ENCODE measurements at places on chromosomes 11 and 22.

DNA sequence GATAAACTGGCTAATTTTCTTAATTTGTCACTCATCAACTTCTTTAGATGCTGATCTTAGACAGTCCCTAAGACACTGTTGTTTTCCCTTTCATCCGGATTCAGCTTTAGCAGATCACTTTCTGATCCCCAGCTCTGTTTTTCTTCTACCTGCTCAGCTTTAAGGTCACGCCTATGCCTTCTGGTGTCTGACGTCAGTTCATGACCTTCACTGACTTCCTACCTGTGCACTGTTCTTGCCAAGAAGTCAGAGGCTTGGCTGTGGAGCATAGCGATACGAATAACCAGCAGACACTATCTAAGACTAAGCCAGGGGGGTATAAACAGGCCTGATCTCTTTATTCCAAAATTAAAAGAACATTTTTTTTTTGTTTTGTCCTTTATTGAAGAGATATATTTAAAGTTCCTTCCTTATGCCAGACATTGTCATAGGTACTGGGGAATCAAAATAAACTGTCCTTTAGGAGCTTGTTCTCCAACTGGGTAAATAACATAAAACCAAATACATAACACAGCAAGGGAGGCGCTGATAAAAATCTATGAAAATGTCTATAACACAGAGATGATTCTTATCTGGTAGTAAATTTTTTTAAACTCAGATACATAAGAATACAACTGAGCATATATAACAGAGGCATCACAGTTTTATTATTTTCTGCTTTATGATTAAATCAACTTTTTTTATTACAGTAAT is 352.2 kb upstream of the CTSC start:
- DNase-seq: peak; percentile 18

- DNase-seq: no peak
Measured at GRCh38 chr11:119307974-119308373, 9.0 kb downstream of the MCAM start.

DNA sequence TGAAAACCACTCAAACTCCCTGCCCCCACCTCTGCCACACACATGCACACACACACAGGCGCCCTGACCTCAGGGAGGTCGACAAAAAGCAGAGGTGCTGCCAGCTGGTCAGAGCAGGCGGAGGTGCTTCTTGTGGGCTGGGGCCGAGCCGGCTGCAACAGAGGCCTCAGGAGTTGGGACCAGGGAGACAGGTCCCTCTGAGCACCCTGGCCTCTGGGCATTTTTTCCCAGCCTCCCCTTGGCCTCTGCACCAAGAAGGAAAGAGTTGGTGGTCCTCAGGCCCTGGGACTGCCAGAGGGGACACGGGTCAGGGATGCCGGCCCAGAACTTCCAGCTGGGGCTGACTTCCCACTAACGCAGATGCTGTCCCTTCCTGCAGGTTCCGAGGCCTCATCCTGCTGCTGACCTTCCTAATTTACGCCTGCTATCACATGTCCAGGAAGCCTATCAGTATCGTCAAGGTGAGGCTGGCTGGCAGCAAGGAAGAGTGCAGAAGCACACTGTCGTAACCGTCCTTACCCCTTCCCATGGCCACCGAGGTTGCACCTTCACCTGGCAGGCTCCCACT is 13.4 kb downstream of the SLC37A2 start:
- DNase-seq: no peak

- DNase-seq: no peak
Measured at GRCh38 chr11:79670882-79671281, 230.1 kb upstream of the TENM4 start.

DNA sequence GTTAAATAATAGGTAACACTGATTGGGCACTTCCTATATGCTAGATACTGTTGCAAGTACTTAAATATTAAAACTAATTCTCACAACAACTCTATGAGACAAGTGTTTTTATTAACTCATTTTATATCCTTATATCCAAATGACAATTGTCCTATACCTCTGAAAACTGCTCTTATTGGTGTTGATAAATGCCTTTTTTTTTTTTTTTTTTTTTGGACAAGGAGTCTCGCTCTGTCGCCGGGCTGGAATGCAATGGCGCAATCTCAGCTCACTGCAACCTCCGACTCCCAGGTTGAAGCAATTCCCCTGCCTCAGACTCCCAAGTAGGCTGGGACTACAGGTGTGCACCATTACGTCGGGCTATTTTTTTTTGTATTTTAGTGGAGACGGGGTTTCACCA is 41.6 kb downstream of the MRTFA start:
- DNase-seq: no peak

DNA sequence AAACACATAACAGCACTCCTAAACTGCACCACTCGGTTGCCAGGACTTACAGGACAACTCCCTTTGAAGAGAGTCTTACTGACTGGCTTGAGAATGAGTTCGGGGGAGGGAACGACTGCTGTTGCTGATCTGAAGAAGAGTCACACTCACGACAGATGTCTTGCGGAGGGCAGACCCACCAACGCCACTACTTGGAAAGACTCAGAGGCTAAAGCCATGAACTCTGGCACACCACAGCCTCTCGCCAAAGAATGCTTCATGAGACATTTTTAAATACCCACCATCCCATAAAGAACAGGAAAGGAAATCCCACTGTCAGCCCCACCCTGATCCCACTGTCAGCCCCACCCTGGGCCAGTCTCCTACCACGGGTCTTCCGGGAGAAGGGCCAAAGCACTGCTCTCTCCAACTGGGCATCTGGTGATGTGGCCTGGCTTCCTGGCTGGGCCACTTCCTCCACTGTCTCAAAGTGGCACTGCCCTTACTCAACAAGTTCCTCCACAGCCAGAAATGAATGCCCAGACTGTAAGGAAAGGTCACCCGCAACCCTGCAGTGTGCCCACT is 73.6 kb downstream of the MICAL3 start:
- no peak for DNase-seq

GRCh38 chr11:30091737-30092136 is 74.9 kb upstream of the KCNA4 start:
- DNase-seq: no peak

DNA sequence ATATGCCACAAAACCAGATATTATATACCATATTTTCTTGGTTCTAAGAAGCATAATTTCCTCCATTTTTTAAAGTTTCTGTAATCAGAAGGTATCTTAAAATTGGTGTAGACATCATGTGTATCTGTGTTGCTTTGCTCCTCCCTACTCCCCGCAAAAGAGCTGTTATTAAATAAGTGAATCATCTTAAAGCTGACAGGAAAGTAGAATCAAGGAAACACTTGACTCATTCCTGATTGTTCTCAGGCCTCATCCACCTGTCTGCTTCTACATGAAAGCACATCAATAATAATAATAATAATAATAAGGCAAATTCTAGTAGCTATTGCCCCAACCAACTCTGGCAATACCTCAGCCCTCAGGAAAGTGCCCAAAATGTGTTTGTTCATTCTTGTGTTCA is 26.2 kb upstream of the GUCY1A2 start:
- DNase-seq: no peak

GRCh38 chr22:50437511-50438304 is 37.1 kb downstream of the SBF1 start:
- DNase-seq: no peak

DNA sequence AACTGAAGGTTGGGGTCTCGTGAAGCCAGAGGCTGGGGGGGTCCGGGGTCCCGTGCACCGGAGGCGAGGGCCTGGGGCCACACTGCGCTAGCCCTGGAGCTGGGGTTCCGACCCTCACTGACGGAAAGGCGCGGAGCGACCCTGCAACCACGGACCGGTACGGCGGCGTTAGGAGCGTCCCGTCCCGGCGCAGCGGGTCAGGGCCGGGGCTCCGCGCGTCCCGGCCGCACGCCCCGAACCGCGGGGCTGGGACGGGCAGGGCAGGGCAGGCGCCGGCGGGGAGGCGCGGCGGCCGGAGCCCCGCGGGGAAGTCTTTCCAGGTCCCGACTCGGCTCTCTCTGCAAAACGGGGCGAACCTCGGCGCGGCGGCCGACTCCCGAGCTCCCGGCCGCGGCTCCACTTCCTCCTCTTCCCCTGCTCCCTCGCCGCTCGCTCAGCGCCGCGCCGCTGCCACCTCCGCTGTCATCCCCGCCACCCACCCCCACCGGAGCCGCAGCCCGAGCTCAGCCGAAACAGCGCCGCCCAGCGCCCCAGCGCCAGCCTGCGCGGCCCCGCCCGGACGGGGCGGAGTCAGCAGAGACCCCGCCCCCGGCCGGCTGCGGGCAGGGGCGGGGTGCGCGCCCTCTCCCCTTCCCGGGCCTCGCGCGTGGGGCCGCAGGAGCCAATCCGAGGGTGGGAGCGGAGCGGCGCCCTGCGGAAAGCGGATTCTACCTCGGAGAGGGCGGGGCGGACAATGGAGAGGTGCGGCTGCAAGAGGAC is at the start of gene GDPD5:
Gene GDPD5, minus strand, starts transcription at position 509 of the 759 bp plus-strand sequence. CDS start 48,206 bp downstream, outside the sequence.
- DNase-seq: peak; percentile 93

GRCh38 chr22:29342177-29342576 is 26.7 kb upstream of the RASL10A start:
- DNase-seq: no peak

DNA sequence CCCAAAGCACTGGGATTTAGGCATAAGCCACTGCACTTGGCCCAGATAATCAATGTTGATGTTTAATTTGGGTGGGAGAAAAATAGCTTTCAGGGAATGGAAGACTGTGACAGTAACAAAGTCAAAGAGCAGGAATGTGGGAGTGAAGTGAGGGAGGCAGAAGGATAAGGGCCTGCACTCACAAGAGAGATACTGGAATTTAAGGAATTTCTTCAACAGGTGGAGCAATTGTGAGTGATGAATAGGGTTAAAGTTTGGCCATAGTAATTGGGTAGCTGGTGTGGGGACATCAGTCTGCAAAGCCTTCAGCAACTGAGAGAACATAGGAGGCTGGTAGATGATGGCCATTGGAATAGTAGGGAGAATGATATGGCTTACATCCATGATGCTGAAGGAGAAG is 8.6 kb upstream of the APBB1 start:
- DNase-seq: no peak

- no peak for DNase-seq
Measured at GRCh38 chr11:2752923-2753322, 53.1 kb upstream of the KCNQ1OT1 start.

DNA sequence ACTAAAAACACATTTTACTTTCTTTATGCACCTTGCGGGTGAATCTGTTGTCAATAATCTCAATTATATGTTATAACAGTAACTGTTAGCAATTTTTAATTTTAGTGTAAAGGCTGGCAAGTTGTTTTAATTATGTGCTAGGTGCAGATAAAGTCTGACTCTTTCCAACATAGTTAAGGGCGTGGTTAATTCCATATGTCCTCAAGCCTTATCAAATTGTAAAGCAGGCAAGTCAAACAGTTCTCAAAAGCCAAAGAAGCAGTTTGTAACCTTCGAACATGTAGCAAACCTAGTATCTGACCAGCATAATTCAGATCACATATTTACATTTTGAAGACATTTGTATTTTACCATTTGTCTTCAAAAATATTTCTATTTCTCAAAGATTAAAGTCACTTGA is 29.2 kb downstream of the METTL15 start:
- no peak for DNase-seq

DNA sequence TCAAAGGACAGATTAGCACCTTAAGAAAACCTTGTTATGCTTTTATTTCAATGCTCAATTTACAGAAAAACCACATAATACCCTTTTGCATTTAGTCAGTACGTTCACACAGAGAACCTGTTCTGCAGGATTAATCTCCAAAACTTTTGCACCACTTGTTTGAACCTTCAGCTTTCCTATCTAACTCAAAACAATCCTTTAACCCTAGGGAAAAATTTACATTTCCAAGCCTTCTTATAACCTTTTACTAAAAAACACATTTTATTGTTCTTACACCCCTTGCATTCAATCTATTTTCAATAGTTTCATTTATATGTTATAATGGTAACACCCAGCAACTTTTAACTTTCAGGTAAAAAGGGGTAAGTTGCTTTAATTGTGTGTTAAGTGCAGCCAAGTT is 952.5 kb upstream of the CNTN5 start:
- DNase-seq: no peak

DNA sequence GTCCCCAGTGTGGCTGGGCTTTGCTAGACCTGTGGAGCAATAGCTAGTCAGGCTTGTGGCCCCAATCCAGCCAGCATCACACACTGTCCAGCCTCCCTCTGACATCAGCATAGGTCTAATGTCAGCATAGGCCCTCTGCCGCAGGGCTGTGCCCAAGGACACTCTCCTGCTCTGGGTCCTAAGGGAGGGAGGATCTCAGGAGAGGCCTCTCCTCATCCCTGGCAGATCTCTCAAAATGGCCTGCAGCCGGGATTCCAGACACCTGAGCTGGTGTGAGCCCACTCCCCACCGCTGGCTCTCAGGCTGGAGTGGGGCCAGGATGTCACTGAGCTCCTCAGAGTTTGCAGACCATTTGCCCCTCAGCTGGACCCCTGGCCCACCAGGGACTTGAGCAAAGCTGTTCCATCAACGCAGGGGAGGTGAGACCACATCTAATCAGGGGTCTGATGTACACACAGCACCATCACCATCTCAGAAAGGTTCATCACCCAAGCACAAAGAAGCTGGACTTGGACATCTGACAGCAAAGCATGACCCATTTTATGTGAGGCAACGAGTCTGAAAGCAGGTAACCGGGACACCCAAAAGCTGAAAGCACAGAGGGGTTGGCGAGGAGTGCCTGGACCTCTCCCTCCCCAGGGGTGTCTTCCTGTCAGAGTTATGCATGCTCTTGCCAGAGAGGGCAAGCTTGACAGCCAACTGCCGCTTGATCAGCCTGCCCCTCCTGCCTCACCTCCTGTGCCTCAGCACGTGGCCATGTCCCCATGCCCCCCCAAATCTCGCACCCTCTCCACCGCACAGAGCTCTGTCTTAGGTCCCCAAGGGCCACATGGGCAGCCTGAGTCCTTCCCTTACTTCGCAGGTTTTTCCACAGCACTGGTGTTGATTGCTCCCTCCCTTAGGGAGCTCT is 69.7 kb upstream of the SEPTIN5 start:
- DNase-seq: no peak

- DNase-seq: no peak
Measured at GRCh38 chr11:14370496-14370895, 11.5 kb upstream of the RRAS2 start.

DNA sequence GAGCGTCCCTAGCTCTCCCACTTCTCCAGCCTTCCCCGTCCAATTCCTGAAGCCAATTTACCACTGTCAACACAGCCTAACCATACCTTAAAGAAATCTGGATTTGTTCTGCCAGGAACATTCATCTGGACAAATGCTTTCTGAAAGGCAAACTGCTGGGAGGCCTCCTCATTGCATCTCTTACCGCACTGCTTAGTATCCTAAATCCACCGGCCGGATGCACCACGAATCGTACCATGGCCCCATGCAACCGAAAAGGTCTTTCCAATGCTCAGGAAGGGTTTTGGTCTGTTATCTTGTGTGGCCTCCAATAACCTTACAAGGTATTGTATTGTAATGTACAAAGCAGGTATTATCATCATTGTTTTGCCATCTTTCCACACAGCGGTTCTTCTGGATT is 57.6 kb downstream of the MYH9 start:
- no peak for DNase-seq

DNA sequence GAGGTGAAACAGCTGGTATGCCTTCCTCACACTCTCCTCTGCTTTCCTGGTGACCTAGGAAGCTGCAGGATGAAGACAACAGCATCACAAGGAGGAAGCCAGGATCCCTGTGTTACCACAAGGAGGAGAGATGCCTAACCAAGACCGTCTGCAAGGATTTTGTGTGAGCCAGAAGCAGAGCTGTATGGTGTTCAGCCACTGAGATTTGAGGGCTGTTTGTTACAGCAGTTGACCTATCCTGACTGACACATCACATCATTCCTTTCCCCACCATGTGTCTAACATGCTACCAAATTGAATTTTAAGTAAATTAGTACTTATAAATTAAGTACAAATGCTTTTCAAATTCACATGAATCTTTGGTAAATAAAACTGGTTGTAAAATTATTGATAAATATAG is 8.9 kb upstream of the CHKA start:
- no peak for DNase-seq

- no peak for DNase-seq
Measured at GRCh38 chr11:86442827-86443226, 68.1 kb downstream of the CCDC81 start.

GRCh38 chr11:15202626-15203025 is 87.9 kb downstream of the INSC start:
- DNase-seq: no peak

Measured in CD4-positive, CD25-positive, alpha-beta regulatory T cell (primary cell).